ENCODE measurements at places on chromosomes 6 and 20. TPM values are rescaled to one million over a fixed set of nuclear protein-coding genes. Genes with fewer than 3 reads are reported as not detected.

Gene TMEM170B
- polyA plus RNA-seq = 2.7 TPM

Gene MAS1
- 0.15 TPM for polyA plus RNA-seq

Gene COL21A1
- 1.0 TPM for polyA plus RNA-seq

Gene FOXC1
- 7.9 TPM for polyA plus RNA-seq

GRCh38 chr20:38049800-38050199 lies 16.3 kb downstream of the RPRD1B start:
- DNase-seq = no peak

Gene SLC17A3
- polyA plus RNA-seq = not detected

Gene CFB
- polyA plus RNA-seq = 4.8 TPM

- no peak for DNase-seq
Observed at GRCh38 chr6:47278545-47278944, 31.2 kb downstream of the TNFRSF21 start.

Gene GFRA4
- polyA plus RNA-seq = not detected

Gene SSTR4
- polyA plus RNA-seq = not detected

- peak; percentile 61 for DNase-seq
Observed at GRCh38 chr6:21189759-21190158, 403.8 kb upstream of the SOX4 start.

DNA sequence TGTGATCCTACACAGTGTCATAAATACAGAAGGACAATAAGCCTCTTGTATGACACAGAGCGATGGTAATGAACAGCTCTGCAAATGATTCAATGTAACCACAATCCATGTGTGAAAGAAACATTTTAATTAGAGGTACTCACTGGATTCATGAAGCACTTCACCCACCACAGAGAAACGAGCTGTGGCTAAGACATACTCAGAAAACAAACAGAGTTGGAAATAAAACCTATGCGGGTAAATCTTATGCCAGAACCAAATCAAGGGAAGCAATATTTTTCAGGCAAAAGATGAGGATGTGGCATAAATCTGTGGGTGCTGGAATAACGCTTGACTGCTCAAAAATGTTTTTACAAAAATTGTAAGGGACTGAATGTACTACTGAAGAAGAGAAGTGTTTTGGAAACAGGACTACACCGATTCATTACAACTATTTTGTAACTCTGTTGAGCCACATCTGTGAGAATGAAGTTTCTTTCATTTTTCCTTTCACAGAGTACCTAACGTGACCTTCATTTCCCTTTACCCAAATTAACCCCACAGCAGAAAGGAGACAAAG lies 112.1 kb downstream of the WDR27 start:
- no peak for DNase-seq

Gene MEI4
- not detected for polyA plus RNA-seq

DNA sequence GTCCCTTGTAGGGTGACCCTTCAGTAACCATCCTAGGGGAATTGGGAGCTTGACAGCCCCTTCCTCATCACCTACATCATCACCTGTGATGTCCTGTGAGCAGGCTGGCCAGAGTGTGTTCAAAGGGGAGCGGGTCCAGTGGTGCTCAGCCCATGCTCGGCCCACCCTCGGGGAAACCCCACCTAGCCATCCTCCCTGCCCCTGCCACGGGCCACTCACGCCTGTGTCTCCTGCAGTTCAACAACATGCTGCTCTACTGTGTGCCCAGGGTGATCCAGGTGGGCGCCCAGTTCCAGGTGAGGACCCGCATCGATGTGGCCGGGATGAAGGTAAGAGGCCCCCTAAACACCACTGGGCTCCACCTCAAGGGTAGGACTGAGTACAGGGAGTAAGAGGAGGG lies 10.1 kb downstream of the FGD2 start:
- DNase-seq = no peak

Gene C2
- polyA plus RNA-seq = 5.5 TPM

GRCh38 chr6:35776364-35777215 lies at the start of gene CLPSL2:
Gene CLPSL2 (plus strand): TSS chr6:35776598. CDS start chr6:35776619, 21 bp downstream.
- no peak for DNase-seq

GRCh38 chr6:160455541-160456213 lies 107.5 kb downstream of the SLC22A3 start:
- peak; percentile 82 for DNase-seq

GRCh38 chr6:149323353-149323752 lies 5.8 kb downstream of the TAB2 start:
- no peak for DNase-seq

DNA sequence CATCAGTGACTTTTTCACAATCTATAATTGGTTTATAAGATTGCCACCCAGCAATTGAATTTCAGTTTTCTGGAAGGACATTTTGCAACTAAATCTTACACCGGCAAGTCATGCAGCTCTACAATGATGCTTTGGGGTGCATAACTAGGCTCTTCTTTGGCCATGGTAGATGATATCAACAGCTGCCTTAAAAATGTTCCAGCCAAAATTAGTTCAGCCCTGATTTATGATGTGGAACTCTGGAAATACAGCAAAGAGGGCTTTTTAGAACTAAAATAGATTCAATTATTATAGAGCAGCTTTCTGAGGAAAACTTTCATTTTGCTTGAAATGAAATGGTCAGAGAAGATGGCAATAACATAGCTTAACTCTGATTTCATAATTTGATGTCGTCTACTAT lies 18.4 kb upstream of the MCM9 start:
- no peak for DNase-seq

DNA sequence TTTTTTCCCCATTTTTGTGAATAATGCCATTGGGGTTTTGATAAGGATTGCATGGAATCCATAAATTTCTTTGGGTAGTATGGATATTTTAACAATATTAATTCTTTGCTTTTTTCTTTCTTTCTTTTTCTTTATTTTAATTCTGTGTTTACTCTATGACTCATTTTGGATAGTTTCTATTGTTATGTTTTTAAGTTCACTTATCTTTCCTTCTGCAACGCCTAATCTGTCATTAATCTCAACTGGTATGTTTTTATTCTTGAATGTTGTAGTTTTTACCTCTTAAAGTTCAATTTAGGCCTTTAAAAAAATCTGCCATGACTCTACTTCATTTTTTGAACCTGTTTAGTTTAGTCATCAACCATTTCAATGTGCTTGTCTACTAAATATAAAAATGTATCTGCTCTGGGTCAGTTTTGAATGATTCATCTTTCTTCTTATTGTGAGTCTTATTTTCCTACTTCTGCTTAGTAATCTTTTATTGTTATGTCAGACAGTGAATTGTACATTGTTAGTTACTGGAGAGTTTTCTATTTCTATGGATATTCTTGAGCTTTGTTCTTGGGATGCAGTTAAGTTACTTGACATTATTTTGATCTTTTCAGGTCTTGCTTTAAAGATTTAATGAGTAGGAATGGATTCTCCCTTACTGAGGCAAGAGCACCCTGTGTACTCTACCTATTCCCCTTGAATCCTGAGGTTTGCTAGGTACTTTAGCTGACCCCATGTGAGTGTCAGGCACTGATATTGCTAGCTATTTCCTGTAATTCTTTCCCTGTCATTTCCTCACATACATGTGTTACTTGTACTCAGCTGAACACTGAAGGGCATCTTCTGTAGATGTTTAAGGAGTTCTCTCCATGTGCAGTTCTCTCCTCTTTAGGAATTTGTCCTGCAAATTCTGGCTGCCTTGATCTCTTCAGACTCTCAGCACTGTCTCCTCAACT lies 104.2 kb downstream of the TFAP2B start:
- DNase-seq = no peak

- peak; percentile 62 for DNase-seq
Observed at GRCh38 chr20:48149902-48150301, 364.6 kb upstream of the SULF2 start.

- no peak for DNase-seq
Observed at GRCh38 chr6:129697788-129698187, 12.2 kb downstream of the ARHGAP18 start.

Gene RWDD2A
- polyA plus RNA-seq = 3.7 TPM

Gene PROKR2
- not detected for polyA plus RNA-seq

Gene BPI
- 0.61 TPM for polyA plus RNA-seq

DNA sequence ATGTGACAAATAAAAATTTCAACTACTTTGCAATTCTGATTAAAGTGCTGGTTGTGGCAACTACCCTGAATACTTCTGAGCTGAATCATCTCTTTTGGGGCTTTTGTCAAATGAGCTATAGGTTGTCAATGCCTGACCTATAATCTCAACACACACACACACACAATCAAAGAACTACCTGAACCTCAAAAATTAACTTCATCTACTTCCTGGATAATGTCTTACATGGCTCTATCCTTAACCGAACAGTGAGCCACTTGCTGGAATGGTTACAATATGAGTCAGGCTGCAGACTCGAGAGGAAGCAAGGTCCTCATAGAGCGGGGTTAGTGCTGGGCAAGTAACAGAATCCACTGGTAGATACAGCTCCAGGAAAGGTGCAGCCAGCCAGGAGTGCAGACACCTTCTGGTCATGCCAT lies 70.6 kb upstream of the DST start:
- no peak for DNase-seq

Gene TSBP1
- not detected for polyA plus RNA-seq

GRCh38 chr20:40680161-40680959 lies 8.7 kb downstream of the MAFB start:
- DNase-seq = no peak

DNA sequence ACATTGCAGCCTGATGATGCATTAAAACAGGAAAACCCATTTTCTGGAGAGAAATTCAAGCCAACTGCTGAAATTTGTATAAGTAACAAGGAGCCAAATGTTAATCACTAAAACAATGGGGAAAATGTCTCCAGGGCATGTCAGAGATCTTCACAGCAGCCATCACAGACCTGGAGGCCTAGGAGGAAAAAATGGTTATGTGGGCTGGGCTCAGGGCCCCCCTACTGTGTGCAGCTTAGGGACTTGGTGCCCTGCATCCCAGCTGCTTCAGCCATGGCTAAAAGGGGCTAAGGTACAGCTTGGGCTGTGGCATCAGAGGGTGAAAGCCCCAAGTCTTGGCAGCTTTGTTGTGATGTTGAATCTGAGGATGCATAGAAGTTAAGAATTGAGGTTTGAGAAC lies 479.8 kb downstream of the BCKDHB start:
- DNase-seq = no peak

Gene SLC39A7
- polyA plus RNA-seq = 114 TPM

- DNase-seq = no peak
Observed at GRCh38 chr20:3251806-3252205, 12.8 kb upstream of the SLC4A11 start.

Gene MDFI
- polyA plus RNA-seq = 3.8 TPM

Gene OXT
- not detected for polyA plus RNA-seq

GRCh38 chr6:159680104-159680503 lies 12.9 kb downstream of the SOD2 start:
- no peak for DNase-seq

Gene RRBP1
- polyA plus RNA-seq = 33.7 TPM

- DNase-seq = peak; percentile 17
Observed at GRCh38 chr6:81054036-81054435, 698.4 kb downstream of the TENT5A start.

Gene RAET1G
- not detected for polyA plus RNA-seq

- no peak for DNase-seq
Observed at GRCh38 chr6:5155906-5156305, 70.8 kb downstream of the PPP1R3G start.

DNA sequence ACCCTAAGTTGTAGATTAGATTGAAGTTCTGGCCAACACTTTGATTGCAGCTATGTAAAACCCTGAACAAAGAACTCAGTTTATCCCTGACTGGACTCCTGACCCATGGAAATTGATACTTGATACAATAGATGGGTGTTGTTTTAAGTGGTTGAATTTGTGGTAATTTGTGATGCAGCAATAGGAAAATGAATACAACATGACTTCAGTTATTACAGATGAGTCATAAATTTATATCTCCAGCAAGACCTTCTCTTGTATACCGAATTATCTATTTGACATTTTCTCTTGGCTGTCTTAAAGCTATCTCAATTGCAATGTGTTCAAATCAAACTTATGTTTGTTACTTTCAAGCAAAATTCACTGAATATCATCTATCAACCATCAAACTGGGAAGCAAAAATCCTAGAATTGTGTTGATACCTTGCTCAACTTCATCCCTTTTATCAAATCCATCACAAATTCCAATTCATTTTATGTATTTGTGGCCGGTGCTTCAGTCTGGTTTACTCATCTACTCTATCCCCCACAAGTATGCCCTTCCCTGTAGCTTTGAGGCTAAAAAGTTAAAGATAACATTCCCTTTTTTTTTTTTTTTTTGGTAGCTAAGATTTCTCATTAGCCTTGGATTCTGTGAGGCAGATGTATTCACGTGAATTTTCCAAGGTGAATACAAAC lies 129.4 kb upstream of the CENPW start:
- no peak for DNase-seq

Gene ZNF391
- polyA plus RNA-seq = 3.2 TPM

Gene LAMA2
- 2.5 TPM for polyA plus RNA-seq

Gene CRYBG1
- 0.31 TPM for polyA plus RNA-seq

Gene KHDC1L
- polyA plus RNA-seq = 0.83 TPM

GRCh38 chr6:153013438-153013837 lies 10.9 kb upstream of the MTRF1L start:
- DNase-seq = no peak

GRCh38 chr6:11094941-11095340 lies 1.3 kb downstream of the SMIM13 start:
- DNase-seq = no peak

Gene VGLL2
- not detected for polyA plus RNA-seq

- DNase-seq = no peak
Observed at GRCh38 chr6:43943781-43944250, 173.8 kb downstream of the VEGFA start.

- DNase-seq = no peak
Observed at GRCh38 chr20:59207235-59207634, 43.6 kb downstream of the ZNF831 start.

Gene APCDD1L
- 1.4 TPM for polyA plus RNA-seq

GRCh38 chr6:111714416-111715270 lies 109.0 kb upstream of the TRAF3IP2 start:
- DNase-seq = no peak

DNA sequence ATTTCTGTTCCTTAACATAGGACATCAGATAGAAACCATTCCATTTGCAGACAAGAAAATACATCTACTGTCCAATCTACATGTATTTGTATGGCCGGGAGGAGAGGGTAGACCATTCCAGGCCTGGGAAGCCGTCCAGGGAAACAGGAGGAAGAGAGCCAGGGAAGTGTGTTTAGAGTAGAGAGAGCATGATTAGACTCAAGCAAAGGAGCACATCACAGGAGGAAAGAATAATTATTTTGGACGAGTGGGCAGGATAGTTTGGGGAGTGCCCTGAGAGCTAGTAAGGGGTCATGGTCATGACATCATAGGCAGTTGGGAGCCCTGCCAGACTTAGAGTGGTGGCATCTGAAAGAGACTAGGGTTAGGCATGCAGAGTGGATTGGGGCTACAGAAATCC lies 250.0 kb downstream of the HIVEP2 start:
- DNase-seq = no peak

- DNase-seq = no peak
Observed at GRCh38 chr6:162261598-162261997, 466.0 kb downstream of the PRKN start.

GRCh38 chr6:10586302-10586701 lies 65.2 kb downstream of the GCNT2 start:
- DNase-seq = no peak

Gene DPPA5
- not detected for polyA plus RNA-seq

- DNase-seq = no peak
Observed at GRCh38 chr20:19671374-19671773, 86.7 kb upstream of the RIN2 start.

GRCh38 chr20:10412591-10413408 lies 21.2 kb downstream of the MKKS start:
- DNase-seq = no peak

Measured in brain (organoid and tissue), 16 donors.